ENCODE measurements at places on chromosomes 7 and 10. TPM values are rescaled to one million over a fixed set of nuclear protein-coding genes. Genes with fewer than 3 reads are reported as not detected.

Gene GHRHR
- total RNA-seq = not detected

Gene HOXA9
- not detected for total RNA-seq

Gene TAS2R38
- not detected for total RNA-seq

Gene LRRC4
- total RNA-seq = 4.4 TPM

Gene ZNF25
- total RNA-seq = 17.8 TPM

Gene BZW2
- 308 TPM for total RNA-seq

Gene CALML3
- total RNA-seq = not detected

Gene CPA2
- not detected for total RNA-seq

GRCh38 chr7:115869190-115869589, 161.4 kb downstream of the TFEC start:
- no peak overlapping the region for H3K27ac ChIP-seq
- H3K36me3 ChIP-seq = no peaks in the 10 kb centered on the region
- H3K27me3 ChIP-seq = no peaks in the 10 kb centered on the region
- H3K4me3 ChIP-seq = no peak overlapping the region

DNA sequence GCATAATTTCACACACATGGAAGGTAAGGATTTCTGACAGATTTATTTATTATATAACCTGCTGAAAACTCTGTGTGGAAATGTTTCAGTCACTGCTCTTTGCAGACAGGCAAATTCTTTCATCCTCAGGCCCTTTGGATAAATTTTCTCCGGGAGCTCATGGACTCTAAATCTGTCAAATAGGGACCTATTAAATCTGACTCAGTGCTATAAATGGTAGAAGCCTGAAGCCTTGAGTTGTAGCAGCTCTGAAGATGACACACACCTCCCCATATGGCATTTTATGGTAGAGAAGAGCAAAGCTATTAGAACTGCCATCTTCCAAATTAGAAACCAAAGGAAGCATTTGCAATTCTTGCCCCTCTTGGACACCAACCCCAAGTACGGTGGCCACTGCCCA, 808.7 kb downstream of the XPNPEP1 start:
- no peak for DNase-seq
- H3K27ac ChIP-seq = no peak overlapping the region
- no peak overlapping the region for H3K4me3 ChIP-seq
- no peaks in the 10 kb centered on the region for H3K36me3 ChIP-seq
- no peaks in the 10 kb centered on the region for H3K4me1 ChIP-seq

GRCh38 chr7:70498232-70498992, 633.5 kb upstream of the GALNT17 start:
- DNase-seq = no peak
- H3K4me3 ChIP-seq = no peak overlapping the region
- H3K36me3 ChIP-seq = no peaks in the 10 kb centered on the region
- H3K27me3 ChIP-seq = no peaks in the 10 kb centered on the region
- no peaks in the 10 kb centered on the region for H3K4me1 ChIP-seq

- H3K4me3 ChIP-seq = no peak overlapping the region
- no peaks in the 10 kb centered on the region for H3K4me1 ChIP-seq
- no peak for DNase-seq
- no peaks in the 10 kb centered on the region for H3K36me3 ChIP-seq
- H3K27ac ChIP-seq = no peak overlapping the region
Observed at GRCh38 chr10:108975459-108976058, 947.8 kb downstream of the XPNPEP1 start.

DNA sequence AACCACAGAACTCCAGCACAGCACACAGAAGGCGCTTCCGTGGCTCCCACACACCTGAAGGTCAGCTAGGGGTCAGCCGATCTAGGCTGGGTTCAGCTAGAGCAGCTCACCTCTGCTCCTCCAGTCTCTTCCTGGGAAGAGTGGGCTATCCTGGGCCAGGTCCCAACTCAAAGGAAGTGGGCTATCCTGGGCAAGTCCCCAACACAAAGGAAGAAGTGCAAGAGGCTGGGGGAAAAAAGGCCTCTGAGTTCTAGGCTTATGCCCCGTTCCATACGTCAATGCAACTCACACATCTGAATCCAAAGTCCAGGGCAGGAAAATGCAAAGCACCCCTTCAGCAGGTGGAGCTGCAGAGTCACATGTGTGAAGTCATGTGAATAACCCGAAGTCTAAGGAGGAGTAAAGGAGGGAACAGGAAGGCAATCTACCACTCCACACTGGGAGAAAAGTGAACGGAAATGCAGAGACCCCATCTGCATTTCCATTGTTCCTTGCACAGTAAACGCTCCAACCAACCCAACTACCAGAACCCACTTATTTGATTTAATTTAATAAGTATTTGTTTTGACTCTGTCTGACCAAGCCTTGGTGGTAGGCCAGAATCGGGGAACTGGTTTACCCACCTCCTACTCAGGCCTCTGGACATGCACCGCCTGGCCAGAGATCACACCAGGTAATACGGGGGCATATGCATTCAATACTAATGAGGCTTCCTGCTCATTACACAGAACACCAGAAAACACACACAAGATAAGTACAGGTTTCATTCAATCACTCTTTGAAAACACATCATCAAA, 95.5 kb upstream of the RNF32 start:
- H3K27me3 ChIP-seq = peaks cover 17% of the 10 kb centered on the region
- no peaks in the 10 kb centered on the region for H3K36me3 ChIP-seq
- DNase-seq = no peak
- H3K4me1 ChIP-seq = no peaks in the 10 kb centered on the region
- no peak overlapping the region for H3K27ac ChIP-seq

GRCh38 chr10:118278649-118279048, 63.5 kb downstream of the FAM204A start:
- peaks cover 23% of the 10 kb centered on the region for H3K27me3 ChIP-seq
- DNase-seq = no peak
- no peaks in the 10 kb centered on the region for H3K4me1 ChIP-seq
- H3K36me3 ChIP-seq = no peaks in the 10 kb centered on the region

- no peaks in the 10 kb centered on the region for H3K4me1 ChIP-seq
- DNase-seq = no peak
- no peaks in the 10 kb centered on the region for H3K36me3 ChIP-seq
- peaks cover 23% of the 10 kb centered on the region for H3K27me3 ChIP-seq
- no peak overlapping the region for H3K27ac ChIP-seq
- no peak overlapping the region for H3K4me3 ChIP-seq
Observed at GRCh38 chr10:62926407-62926806, 110.2 kb upstream of the EGR2 start.

DNA sequence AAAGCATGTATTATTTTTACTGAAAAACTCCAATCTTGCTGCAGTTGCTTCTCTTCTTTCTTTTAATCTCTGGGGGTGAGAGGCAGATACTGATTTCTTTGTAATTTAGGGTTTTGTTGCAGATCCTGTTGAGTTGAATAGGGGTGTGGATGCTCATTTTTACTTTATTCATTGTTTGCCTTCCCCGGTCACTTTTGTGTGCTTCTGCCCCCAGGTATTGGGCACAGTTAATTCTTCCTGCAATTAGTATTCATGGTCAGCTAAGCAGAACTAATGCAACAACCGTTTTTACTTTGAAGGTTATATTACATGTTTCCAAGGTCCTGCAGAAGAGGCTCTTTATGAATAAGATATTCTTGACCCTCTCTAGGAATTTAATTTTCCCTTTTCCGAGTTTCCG, 96.4 kb downstream of the BUB3 start:
- H3K4me3 ChIP-seq = no peak overlapping the region
- no peaks in the 10 kb centered on the region for H3K27me3 ChIP-seq
- DNase-seq = no peak
- H3K36me3 ChIP-seq = no peaks in the 10 kb centered on the region

DNA sequence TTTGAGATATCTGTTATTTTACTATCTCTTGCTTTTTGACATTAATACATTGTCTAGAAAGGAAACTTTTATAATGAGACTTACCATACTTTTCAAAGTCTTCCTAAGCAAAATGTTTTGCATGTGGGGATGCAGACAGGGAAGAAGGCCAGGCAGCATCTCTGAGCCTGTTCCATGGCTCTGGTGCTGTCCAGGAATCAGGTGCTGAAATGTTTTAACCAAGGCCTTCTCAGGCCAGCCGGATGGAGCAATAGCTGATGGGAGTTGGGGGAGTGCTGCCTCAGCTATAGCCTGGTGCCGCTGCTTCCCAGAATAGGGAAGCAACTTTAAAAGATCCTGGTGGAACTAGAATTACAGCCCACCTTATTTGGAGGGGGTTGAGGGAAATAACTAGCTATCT, 38.5 kb downstream of the CRTAC1 start:
- no peaks in the 10 kb centered on the region for H3K36me3 ChIP-seq
- H3K4me3 ChIP-seq = no peak overlapping the region
- H3K4me1 ChIP-seq = no peaks in the 10 kb centered on the region
- no peak overlapping the region for H3K27ac ChIP-seq
- no peak for DNase-seq

DNA sequence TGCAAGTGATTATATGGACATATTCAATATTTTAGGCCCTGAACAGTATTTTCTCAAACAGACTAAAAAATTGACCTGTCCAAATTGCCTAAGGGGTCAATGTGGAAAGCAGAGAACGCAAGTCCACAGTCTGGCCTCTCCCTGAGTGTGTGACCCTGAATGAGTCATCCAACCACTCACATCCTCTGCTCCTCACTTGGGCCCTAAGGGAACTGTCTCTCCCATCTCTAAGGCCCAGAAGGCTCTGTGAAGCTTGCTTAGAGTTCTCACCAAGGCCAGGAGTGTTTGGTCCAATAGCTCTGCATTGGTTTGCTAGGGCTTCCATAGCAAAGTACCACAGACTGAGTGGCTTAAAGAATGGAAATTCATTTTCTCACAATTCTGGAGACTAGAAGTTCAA, 155.1 kb downstream of the LSM5 start:
- H3K4me1 ChIP-seq = no peaks in the 10 kb centered on the region
- H3K27ac ChIP-seq = peak overlapping the region; percentile 57

All from left ventricle myocardium inferior (tissue), 1 donor.